ENCODE measurements at places on chromosomes 4 and X.

- DNase-seq: no peak
Measured at GRCh38 chr4:113433536-113434246, 327.8 kb downstream of the CAMK2D start.

- peak; percentile 4 for DNase-seq
Measured at GRCh38 chrX:109199726-109200125, 282.2 kb downstream of the GUCY2F start.

- DNase-seq: peak; percentile 7
Measured at GRCh38 chr4:9870165-9870790, 88.8 kb downstream of the DRD5 start.

GRCh38 chr4:41396214-41396613 lies 139.5 kb downstream of the UCHL1 start:
- DNase-seq: no peak

- no peak for DNase-seq
Measured at GRCh38 chr4:119774840-119775239, 146.2 kb upstream of the PDE5A start.

- DNase-seq: no peak
Measured at GRCh38 chr4:56283375-56283774, 103.9 kb downstream of the AASDH start.

GRCh38 chr4:79833857-79834256 lies 239.2 kb downstream of the ANTXR2 start:
- DNase-seq: no peak

DNA sequence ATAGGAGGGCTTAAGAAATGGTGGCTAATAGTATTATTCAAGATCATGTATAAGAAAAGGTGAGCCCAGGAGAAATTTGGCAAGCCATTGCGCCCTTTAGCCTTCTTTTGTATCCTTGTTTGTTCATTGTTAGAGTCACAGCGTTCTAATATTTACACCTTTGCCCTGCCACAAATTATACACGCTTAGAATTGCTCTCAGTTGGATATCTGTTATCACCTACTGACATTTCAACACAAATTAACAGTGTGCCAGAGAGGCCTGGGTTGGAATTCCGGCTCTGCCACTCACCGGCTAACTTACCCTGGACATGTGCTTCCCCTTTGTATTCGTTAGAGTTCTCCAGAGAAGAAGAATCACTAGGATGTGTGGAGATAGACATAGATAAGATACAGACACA lies 148.7 kb upstream of the KIT start:
- DNase-seq: no peak

- no peak for DNase-seq
Measured at GRCh38 chr4:122831515-122832196, 5.0 kb downstream of the FGF2 start.

DNA sequence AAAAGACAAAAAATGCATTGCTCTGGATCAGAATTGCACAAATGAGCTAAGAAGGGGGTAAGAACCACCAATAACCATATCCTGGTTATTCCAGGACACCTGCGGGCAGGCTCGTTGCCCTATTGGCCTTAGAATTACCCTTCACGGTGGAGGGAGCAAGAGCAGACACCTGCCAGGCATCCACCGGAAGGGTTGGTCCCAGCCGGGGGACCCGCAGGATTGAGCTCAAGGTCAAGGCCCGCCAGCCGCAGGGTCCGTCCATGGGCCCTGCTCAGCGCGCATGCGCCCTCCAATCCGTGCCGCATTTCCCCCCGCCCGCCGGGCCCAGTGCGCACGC lies 575 bp downstream of the SLC25A6 start:
- no peak for DNase-seq

GRCh38 chrX:96685210-96686099 lies 813 bp downstream of the DIAPH2 start:
- peak; percentile 58 for DNase-seq

DNA sequence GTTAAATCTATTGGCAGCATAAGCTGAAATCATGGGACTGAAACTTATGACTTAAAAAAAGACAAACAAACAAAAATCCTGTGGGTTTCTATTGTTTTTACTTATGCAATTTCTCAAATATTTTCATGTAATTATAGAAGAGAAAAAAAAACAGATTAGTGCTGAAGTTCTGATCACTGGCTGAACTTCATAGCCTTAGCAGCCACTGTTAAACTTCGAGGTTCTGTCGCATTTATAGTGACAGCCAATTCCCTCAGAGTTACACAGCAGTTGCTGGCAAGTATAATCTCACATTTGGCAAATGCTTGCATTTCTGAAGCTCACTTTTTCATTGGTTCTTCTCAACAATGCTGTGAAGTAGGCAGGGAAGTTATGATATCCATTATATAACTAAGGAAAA lies 748.9 kb upstream of the MAGEB2 start:
- peak; percentile 25 for DNase-seq

DNA sequence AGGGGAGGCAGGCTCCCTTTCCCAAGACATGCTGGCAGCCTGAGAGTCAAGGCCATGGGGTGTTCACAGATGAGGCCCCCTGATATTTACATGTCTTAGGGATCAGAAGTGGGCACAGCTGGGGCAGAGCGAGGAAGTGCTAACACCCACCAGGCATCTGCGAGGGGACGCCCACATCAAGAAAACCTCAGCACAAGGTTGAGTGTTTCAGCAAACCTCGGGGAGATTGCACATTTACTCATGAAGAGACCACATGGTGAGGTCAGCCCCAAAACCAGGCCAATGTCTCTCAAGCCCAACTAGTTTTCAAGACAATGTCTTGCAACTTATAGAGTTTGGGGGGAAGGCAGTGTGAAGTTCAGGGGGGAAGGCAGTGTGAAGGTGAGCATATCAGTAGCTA lies 55.2 kb downstream of the CLNK start:
- DNase-seq: no peak

DNA sequence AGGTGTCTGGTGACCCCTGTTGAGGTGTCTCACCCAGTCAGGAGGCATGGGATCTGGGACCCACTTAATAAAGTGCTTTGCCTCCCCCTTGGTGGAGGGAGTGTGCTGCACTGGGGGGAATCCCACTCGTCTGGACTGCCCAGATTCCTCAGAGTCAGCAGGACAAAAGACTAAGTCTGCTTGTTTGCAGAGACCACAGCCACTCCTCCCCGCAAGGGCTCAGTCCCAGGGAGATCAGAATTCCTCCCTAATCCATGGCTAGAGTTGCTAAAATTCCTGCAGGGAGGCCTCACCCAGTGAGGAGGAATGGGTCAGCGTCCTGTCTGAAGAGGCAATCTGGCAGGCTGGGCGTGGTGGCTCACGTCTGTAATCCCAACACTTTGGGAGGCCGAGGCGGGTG lies 442.2 kb downstream of the PABPC4L start:
- no peak for DNase-seq

DNA sequence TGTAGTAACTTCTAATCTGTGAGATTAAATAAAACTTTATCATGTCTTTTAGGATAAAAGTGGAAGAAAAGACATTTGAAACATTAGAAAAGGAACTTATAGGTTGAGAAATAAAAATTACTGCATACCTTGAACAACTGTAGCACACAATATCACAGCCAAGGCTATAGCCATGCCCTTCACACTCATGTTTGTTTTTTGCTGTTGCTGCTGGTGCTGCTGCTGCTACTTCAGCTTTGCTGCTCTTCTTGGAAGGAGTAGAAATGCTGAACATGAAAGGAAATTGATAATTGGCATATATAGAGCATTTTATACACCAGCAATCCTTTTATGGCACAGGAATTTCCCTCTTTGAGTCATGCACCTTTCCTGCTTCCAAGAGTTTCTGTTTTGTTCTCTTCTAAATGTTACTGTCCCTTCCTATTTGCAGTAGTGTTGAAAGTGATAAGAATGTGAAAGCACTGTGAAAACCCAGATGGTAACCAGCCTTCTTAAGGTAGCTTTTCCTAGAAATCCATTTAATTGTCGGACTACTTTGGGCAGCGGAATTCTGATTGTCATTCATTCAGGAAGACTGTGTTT lies at the start of gene CXCL11:
CXCL11 (minus strand) TSS at position 272 of the 582 bp plus-strand sequence; CDS start at position 189, 83 bp downstream.
- no peak for DNase-seq

GRCh38 chrX:150038986-150039599 lies 100.8 kb upstream of the EOLA2 start:
- DNase-seq: peak; percentile 49

DNA sequence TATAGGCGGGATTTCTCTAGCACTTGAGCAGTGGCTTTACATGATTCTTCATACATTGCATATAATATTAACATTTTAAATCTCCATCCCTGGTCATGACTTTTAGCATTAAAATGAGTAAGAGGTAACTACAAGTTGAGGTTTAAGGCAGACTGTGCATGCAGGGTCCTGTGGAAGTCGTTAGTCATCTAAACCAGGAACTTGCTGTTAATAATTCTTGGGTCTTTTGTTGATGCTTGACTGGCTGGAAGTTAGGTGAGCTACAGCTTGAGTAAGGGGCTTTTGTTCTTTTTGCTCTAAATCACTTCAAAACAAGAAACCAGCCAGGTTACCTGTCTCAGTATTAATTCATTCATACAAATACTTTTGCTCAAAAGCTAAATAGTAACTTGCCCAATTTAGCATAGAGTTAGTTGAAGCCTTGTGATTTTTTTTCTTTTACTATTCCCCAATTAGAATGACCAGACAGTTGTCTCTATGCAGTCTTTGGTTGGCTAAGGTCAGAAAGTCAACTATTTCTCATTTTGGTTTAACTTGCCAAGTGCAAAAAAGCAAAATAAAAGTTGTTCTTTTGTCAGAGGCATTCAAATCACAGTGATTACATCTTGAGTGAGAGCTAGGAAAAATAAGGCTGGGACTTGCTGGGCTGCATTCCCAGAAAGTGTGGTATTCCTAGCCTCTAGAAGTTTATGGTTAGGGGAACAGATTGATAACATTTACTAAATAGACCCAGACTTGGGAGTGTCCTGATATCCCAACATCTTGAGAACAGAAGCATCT lies 516.9 kb downstream of the PDHA2 start:
- peak; percentile 46 for DNase-seq

DNA sequence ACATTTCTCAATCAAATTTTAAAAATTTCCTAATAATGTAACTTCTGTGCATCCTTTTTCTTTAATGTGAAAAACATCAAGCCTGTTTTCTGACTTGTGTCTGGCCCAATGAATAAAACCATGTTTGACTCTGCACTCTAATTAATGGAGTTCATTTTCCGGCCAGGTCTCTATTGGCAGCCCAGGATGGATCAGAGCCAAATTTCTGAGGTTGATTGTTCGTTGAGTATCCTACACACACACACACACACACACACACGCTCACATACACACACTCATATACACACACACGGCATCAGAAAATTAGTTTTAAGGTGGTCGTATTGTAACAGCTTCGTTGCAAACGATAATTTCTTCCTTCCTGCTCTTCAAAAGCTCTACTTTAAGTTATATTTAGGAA lies 28.9 kb upstream of the TLL1 start:
- DNase-seq: no peak

DNA sequence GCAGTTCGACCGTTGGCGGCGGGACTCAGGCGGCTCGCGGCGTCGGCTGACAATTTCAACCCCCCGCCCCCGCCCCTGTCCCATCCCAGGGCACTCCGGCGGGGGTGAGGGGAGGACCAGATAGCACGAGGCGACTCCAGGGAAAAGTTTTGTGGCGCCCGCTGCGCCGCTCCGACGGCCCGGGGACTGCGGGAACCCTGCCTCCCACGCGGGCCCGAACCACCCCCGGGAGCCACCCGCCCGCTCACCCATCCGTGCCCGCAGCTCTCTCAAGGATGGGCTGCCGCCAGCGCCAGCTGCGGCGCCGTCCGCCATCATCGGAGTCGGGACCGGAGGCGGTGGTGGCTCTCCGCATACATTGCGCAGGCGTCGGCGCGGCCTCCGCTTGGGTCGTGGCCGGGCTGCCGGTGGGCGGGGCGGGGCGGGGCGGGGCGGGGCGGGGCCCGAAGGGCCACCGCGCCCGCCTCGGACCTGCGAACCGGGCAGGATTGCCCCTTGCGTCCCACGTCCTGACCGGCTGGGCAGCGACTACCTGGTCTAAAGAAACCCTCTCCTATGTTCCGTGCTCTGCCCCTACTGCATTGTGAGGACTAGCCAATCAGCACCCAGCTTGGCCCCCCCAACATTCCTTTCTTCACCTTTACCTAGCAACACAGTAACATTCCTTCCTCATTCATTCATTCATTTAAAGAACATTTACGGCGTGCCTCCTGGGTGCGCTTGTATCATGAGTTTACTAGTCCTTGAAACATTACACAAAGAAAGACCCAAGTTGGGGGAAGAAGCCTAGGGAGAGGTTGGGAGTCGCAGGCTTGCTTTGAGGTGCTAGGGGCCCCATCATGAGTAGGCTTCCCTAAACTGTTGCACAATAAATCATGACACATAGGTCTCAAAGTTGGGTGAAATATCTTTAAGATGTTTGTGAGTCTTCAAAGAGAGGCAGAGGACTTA lies at the start of gene MAP7D3:
MAP7D3 (minus strand) TSS at position 360 of the 951 bp plus-strand sequence; CDS start at position 318, 42 bp downstream.
- DNase-seq: peak; percentile 41

DNA sequence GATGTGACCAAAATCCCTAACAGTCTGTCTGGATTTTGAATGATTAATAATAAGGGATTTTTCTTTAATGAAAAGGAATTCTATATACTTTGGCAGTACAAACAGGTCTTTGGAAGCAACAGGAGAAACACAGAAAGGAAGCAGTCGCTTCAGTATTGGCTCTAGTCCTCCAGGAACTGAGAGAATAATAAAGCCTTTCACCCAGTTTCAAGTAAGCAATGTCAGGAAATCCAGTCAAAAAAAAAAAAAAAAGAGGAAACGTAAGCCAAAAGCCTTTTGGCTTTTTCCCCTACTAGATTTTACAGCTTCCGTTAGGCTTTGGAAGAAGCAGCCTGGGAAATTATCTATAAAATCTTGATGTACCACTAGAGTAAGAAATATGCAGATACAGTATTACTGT lies 61.7 kb upstream of the HDAC8 start:
- no peak for DNase-seq

DNA sequence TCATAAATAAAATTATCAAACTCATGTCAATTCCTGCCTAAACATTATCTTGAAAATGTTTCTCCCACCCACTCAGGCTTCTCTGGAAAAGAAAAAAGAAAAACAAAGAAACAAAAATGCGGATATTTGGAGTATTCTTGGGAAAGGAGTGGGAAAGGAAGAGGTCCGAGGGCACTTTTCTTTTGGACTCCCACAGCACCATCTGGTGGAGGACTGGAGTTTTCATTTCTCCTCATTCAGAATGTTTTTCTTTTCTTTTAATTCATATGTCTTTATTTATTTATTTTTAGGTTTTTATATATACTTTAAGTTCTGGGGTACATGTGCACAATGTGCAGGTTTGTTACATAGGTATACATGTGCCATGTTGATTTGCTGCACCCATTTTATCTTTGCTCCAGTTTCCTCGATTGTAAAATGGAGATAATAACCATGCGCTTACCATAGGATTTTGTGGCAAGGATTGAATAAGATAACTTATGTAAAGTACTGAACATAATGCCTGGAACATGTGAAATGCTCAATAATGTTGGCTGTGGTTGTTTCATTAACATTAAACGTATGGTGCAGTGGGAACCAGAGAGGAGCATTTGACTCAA lies 8.0 kb upstream of the KCNE5 start:
- peak; percentile 24 for DNase-seq

- no peak for DNase-seq
Measured at GRCh38 chr4:177441061-177441802, 1.0 kb downstream of the AGA start.

- peak; percentile 27 for DNase-seq
Measured at GRCh38 chr4:54050214-54050904, 14.0 kb downstream of the CHIC2 start.

GRCh38 chr4:14636563-14636962 lies 365.7 kb upstream of the CPEB2 start:
- DNase-seq: peak; percentile 40

- DNase-seq: no peak
Measured at GRCh38 chrX:150577174-150577573, 8.8 kb downstream of the MTM1 start.

Data from LHCN-M2 (cell line).